ENCODE measurements at places on chromosomes 11 and 22.

GRCh38 chr11:117328375-117329010, 839 bp downstream of the CEP164 start:
- DNase-seq, result no peak

DNA sequence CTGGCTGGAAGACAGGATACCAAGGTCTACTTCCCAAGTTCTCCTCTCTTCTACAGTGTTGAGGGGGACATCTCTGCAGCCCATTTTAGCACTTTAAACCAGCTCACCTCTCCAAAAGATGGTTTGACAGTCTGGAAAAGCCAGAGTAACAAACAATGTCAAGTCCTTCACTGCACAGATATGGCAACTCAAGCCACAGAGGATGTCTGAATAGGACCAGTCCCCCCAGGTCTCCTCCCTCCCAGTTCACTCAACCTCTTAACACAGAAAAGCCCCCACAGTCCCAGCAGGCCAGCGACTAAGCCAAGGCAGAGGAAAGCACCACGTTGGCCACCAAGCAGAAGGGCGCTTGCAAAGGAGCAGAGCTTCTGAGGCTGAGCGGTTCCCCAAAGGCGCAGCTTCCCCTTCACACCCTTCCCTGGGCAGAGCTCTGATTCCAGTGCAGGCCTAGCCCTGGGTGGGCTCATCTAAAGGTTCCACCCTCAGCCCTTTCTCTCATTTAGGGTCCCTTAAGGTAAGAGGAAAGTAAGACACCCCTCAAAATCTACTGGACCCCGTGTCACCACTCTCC, 62.7 kb downstream of the PAK1 start:
- DNase-seq, result no peak

DNA sequence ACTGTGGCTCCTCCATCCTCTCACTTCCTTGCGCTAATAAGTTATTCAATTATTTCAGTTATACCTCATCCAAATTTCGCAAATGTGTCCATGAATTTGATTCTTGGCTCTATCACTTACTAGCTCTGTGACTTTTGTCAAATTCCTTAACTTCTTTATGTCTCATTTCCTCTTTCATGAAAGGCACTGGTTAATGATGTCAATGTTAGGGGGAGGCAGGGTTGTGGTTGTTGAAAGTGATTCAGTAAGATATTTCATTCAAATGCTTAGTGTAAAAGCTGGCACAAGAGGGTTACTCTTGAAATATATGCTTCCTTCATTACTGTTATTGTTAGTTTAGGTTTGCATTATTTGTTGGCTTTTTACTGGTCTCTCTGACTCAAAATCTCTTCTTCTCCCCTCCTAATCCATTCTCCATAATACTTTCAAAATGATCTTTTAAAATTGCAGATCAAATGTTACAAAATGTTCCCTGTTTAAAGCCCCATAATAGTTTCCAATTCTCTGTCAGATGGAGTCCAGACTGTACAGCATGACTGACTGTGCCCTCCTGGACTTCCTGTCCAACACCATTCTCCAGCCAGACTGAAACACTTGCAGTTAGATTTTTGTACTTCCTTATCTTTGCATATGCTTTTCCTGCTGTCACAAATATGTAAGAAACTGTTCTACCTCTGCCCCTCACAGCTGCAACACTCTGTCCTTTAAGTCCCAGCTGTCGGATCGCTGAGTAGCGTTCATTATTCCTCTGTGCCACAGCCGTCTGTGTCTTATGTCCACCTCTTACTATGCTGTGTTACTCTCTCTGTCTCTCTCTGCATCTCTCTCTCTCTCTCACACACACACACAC, 510.6 kb upstream of the RAG2 start:
- no peak for DNase-seq

GRCh38 chr11:107961480-107961879, 33.2 kb downstream of the RAB39A start:
- no peak for DNase-seq

GRCh38 chr11:27468209-27468994, 4.2 kb downstream of the LGR4 start:
- DNase-seq, result no peak

DNA sequence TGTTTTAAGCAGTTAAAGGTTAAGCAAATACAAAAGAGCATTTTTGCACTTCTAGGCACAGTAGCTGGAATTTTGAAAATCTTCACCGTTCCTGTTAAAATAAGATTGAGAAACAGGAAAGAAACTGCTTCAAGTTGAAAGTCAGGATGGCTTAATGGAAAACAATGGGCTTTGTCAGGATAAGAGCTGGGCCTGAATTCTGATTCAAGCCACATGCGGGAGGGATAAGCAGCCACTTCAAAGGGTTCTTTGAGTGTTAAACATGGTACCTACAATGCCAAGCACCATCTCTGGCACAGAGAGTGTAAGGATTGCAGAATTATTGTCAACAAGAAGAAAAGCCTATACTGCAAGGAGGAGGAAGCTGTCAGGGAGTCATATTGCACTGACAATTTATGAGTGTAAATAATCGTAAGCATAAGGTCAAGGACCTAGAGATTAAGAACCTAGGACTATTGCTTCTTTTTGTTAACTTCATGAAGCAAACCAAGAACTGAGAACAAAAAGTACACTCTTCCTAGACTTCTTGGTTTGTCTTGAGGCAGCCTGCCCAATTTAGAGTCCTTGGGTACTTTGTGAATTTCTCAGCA, 32.5 kb downstream of the MPPED2 start:
- DNase-seq, result no peak

DNA sequence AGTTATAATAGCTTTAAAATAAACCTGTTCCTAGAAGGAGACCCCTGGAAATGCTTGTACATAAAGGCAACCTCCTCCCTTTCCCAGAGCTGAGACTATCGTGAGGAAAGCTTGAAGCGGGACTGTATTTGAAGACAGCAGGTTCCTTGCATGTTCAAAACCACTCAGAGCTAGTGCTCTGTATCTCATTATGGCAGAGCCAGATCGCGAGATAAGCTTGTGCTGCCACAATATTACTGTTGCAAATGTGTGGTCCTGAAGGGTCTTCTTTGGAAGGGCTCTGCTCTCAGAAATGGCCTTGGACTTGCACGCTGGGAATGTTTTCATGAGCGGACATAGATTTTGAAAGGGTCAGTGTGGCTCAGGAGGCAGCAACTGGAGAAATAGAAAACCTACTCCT, 168.2 kb downstream of the KIRREL3 start:
- no peak for DNase-seq

DNA sequence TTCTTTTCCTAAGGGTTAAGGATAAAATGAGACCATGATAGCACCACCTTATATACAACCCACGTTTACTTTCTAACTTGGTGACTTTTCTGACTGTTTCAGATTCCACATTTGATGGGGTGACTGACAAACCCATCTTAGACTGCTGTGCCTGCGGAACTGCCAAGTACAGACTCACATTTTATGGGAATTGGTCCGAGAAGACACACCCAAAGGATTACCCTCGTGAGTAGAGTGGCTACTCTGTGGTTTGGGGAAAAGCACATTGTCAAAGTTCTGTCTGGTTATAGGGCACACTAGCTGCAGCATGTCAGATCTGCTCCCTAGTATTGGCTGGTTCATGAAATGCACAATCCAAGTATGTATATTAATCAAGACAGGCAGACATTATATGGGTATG, 117.3 kb downstream of the SPON1 start:
- no peak for DNase-seq

GRCh38 chr11:1458340-1459218, 28.0 kb downstream of the MOB2 start:
- DNase-seq, result no peak

DNA sequence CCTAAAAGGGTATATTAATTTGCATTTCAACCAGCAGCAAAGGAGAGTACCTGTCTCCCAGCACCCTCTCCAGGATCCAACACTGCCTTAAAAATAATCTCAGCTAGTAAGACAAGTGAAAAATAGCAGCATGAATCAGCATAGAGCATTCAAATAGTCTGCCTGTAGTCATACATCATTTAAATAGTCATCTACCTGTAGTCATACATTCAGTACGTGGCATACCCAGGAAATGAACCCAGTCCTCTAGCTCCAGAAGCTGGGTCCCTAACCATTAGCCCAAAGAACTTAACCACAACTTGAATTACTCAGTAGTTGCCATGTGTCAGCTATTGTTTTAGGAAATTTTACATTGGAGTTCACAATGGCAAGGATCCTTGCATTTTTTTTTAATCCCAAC, 9.3 kb downstream of the TENM4 start:
- no peak for DNase-seq

- no peak for DNase-seq
These were observed 258.5 kb upstream of the PDGFD start for GRCh38 chr11:104422324-104422944.

GRCh38 chr11:86047275-86047991, 21.5 kb downstream of the PICALM start:
- no peak for DNase-seq

- no peak for DNase-seq
These were observed 35.2 kb downstream of the IFT27 start for GRCh38 chr22:36740716-36741115.

- DNase-seq, result no peak
These were observed 23.0 kb downstream of the PPIL2 start for GRCh38 chr22:21688706-21689381.

DNA sequence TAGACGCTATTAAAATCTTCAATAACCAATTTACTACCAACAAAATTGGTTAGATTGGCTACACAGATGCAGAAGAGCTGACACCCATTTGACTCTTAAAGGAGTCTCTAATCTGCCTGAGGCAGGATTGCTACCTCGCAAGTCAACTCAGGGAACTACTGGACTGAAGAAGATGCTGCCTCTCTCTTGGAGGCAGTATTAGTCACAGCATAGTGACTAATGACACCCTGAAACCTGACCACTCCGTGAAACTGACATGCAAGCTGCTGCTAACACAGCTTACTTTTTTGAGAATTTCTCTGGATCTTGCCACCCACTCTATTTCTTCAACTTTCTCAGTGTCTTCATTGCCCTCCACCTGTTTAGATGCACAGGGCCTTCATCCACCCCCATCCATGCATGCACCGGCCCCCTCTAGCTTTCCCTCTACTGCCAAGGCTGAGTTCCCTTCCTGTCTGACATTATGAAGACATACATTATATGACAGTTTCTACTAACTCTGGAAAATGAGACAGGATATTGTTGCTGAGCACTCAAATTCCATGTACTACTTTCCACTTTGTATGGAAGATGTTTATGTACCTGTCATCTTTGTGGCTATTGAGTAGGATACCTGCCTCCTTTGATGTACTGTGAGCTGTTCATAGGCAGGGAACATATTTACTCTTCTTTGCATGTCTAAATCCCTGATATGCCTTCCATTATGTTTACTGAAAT, 183.2 kb downstream of the MSANTD4 start:
- DNase-seq, result no peak

GRCh38 chr11:16226245-16226644, 130.1 kb downstream of the SOX6 start:
- DNase-seq, result no peak

- DNase-seq, result no peak
These were observed 36.6 kb downstream of the ST3GAL4 start for GRCh38 chr11:126391970-126392632.

- DNase-seq, result no peak
These were observed 7.4 kb upstream of the SOX6 start for GRCh38 chr11:16363706-16364105.

DNA sequence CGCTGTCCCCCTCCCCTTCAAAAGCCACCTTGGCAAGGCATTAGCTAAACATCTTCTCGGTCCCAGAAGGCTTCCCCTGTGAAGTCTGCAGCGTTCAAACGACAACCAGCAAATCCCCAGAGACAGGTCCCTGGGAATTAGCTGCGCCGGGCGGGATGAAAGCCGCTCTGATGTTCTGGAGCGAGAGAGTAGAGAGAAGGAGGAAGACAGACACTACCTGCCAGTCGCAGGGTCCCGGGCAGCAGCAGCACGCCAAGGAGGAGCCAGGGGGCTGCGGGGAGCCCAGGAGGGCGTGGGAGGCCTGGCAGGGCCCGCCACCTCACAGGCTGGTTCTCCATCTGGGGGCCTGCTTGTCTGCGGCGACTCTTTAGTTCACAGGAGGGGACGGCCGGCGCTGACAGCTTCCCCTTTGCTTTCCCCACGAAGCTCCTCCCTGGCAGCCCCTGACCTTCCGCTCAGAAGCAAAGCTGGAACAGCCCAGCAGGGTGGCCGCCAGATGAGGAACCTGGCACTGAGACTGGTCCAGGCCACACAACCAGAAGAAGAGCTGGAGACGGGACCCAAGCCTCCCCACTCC, at the start of gene NFAM1:
Gene NFAM1, minus strand, starts transcription at position 384 of the 577 bp plus-strand sequence. Its CDS starts 46 bp downstream, at position 338.
- no peak for DNase-seq

DNA sequence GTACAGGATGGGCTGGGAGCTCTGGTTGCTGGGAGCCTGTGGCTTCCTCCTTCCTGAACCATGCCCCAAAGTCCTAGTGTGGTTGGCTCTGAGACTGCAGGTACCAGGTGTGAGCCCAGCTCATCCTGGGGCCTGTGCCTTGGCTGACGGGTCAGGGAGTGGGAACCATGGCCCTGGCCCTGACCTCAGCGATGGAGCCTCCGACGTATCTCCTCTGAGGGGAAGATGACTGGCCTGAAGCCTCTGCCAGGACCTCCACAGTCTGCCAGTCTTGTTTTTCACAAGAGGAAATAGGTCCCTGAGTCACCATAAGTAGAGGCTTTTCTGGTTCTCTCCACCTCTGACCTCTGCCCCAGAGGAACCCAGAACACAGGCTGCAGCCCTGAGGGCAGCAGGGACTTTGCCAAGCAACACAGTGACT, 3.4 kb downstream of the RCE1 start:
- DNase-seq, result no peak

GRCh38 chr11:45391168-45391850, 105.2 kb upstream of the SYT13 start:
- DNase-seq, result no peak

- DNase-seq, result no peak
These were observed 20.4 kb downstream of the BIRC2 start for GRCh38 chr11:102367364-102367763.

DNA sequence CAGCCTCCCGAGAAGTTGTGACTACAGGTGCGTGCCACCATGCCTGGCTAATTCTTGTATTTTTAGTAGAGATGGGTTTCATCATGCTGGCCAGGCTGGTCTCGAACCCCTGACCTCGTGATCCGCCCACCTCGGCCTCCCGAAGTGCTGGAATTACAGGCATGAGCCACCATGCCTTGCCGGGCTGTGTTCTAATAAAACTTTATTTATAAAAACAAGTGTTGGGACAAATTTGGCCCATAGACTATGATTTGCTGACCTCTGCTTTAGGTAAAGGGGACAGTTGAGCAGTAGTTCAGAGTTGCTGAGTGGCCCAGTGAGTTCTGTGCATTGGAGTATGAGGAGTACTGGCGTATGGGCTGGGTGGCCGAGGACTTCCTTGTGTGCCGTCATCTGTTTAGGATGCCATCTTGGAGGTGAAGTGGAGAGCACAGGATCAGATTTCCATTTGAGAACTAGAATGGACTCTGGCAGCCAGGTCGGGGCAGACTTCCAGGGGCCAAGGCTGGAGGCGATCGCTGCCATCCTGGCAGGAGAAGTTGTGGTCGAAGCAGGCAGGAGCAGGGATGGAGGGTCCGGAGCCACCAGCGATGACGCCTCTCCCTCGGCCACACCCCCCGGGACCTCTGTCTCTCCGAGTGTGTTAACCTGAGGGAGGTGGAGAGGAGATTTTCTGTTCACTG, 43.8 kb downstream of the FBLN1 start:
- no peak for DNase-seq

- DNase-seq, result no peak
These were observed 63.0 kb upstream of the ZBED5 start for GRCh38 chr11:10920875-10921274.

- no peak for DNase-seq
These were observed 213.3 kb downstream of the CADM1 start for GRCh38 chr11:115290893-115291292.

- DNase-seq, result no peak
These were observed 3.2 kb downstream of the JOSD1 start for GRCh38 chr22:38697425-38698089.

GRCh38 chr22:25101986-25102385, 97.7 kb upstream of the CRYBB3 start:
- no peak for DNase-seq

- no peak for DNase-seq
These were observed 426.4 kb upstream of the FAT3 start for GRCh38 chr11:91798240-91798639.

Measured in stimulated activated CD4-positive, alpha-beta T cell treated with anti-CD3 and anti-CD28 coated beads, Interleukin-2, amount 100 ng/mL, for 4 hours (primary cell).